ENCODE measurements at places on chromosomes 7 and 10.

DNA sequence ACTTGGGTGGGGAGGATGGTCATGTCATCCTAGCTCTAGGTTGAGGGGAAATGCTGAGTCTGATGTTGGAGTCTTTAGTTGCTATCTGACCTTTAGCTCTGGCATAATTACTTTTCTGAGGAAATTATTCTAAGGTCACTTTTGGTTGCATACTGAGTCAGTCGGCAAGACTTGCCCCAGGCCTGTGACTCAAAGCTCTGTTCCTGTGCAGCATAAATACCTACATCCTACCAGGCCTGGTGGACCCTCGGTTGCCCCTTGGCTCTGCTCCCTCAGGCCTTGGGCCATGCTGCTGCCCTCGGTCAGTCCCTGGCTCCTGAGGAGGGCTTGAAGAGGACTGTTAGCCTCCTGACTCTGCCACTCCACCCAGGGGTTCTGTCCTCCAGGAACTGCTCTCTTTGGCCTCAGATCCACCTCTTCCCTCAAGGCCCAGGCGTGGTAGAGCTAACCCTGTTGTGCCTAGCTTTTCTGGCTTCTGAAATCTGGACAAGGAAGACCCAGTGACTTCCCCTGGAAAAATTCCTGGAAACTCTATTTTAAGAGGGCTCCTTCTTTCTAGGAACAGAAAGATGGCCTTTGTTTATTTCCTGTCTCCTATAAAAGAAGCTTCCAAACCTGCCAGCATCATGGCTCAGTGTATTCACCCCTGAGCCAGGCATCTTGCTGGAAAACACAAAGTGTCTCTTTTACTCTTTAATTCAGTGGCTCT is 71.2 kb downstream of the TMEM178B start:
- no peak for DNase-seq

- no peak for DNase-seq
These were observed 12.8 kb downstream of the ZMIZ2 start for GRCh38 chr7:44761207-44762161.

DNA sequence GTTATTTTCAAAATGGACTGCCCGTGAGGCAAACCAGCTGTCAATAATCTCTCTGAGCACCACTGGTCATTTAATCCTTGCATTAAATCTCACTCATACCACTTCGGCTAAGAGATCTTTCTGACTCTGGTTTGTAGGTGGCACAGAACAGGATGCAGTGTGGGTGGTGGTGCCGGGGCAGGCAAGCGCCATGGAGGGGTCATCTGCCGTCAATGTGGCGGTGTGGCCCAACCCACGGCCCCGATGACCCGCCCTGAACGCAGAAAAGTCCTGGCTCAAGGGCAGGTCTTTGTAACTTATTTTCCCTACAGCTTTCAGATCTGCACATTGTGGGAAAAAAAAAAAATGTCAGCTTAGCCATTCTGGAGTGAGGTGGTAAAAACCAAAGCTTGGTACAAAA is 73.2 kb upstream of the MGMT start:
- DNase-seq, result no peak

DNA sequence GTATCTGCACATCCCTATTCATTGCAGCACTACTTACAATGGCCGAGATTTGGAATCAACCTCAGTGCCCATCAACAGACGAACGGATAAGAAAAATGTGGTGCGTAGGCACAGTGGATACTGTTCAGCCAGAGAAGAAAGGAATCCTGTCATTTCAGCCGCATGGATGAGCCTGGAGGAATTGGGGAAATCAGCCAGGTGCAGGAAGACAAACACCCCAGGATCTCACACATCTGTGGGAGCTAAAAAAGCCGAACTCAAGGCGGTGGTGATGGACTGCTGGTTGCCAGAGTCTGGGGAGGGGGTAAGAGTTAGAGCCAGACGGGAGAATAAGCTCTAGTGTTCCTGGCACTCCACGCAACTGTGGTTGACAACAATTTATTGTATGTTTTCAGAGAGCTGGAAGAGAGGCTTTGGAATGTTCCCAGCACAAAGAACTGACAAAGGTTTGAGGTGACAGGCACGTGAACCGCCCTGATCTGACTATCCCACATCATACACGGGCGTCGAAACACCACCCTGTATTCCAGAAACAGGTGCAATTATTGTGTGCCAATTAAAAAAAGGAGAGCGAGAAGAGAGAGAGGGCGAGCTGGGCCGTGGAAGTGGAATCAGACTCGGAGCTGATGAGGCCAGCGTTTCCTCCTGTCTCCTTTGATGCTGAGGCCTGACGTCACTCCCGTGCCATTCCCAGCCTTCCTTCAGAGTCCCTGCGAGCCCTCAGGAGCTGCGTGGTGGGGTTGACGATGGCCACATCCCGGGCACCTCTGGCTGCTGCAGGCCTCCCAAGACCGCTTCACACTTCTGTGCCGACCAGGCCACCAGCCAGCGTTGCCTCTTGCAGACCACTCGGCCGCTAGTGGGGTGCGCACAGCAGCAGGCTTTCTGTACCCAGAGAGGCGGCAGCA is 189.5 kb downstream of the DNAJB6 start:
- DNase-seq, result no peak

- DNase-seq, result no peak
These were observed 745.4 kb downstream of the PHTF2 start for GRCh38 chr7:78543976-78544375.

- no peak for DNase-seq
These were observed 38.2 kb upstream of the CUX1 start for GRCh38 chr7:101779267-101779666.

DNA sequence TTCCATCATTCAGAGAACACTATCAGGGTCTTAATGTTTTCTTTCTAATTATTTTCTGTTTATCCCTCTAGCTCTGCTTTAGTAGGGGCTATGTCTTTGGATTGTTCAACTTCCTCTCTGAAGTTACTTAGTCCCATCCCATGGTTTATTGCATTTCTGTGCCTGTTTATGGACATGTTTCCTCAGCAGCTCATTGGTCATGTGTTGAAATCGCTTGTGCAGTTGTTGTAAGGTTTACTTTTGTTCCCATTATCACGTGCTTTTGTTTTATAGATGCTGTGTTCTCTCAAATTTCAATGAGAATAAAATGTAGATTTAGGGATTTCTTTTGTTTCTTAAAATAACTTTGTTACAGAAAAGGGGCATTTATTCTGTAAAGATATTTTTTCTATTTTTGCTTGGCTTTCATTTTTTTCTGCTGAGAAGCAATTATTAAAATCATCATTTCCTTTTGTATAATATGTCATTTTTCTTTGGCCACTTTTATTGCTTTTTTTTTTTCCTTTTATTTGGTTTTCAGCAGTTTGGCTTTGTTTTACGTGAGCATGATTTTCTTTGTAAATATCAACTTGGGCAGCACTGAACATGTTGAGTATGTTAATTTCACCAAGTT is 110.9 kb downstream of the CCDC7 start:
- DNase-seq, result no peak

- no peak for DNase-seq
These were observed 266.0 kb downstream of the RNLS start for GRCh38 chr10:88317099-88317498.

DNA sequence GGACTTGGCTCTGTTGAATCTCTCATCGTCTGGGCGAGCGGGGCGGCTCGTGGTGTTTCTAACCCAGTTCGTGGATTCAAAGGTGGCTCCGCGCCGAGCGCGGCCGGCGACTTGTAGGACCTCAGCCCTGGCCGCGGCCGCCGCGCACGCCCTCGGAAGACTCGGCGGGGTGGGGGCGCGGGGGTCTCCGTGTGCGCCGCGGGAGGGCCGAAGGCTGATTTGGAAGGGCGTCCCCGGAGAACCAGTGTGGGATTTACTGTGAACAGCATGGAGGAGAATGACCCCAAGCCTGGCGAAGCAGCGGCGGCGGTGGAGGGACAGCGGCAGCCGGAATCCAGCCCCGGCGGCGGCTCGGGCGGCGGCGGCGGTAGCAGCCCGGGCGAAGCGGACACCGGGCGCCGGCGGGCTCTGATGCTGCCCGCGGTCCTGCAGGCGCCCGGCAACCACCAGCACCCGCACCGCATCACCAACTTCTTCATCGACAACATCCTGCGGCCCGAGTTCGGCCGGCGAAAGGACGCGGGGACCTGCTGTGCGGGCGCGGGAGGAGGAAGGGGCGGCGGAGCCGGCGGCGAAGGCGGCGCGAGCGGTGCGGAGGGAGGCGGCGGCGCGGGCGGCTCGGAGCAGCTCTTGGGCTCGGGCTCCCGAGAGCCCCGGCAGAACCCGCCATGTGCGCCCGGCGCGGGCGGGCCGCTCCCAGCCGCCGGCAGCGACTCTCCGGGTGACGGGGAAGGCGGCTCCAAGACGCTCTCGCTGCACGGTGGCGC is at the start of gene EN2:
Gene EN2, plus strand, starts transcription at position 19 of the 767 bp plus-strand sequence. Its CDS starts 249 bp downstream, at position 268.
- no peak for DNase-seq

- no peak for DNase-seq
These were observed at the start of gene PTPRE for GRCh38 chr10:127906548-127907377. TSS of gene PTPRE (plus strand) at chr10:127907103. CDS start at chr10:128040882, 133,779 bp downstream.

- no peak for DNase-seq
These were observed 19.7 kb downstream of the ADCY1 start for GRCh38 chr7:45593877-45594276.

DNA sequence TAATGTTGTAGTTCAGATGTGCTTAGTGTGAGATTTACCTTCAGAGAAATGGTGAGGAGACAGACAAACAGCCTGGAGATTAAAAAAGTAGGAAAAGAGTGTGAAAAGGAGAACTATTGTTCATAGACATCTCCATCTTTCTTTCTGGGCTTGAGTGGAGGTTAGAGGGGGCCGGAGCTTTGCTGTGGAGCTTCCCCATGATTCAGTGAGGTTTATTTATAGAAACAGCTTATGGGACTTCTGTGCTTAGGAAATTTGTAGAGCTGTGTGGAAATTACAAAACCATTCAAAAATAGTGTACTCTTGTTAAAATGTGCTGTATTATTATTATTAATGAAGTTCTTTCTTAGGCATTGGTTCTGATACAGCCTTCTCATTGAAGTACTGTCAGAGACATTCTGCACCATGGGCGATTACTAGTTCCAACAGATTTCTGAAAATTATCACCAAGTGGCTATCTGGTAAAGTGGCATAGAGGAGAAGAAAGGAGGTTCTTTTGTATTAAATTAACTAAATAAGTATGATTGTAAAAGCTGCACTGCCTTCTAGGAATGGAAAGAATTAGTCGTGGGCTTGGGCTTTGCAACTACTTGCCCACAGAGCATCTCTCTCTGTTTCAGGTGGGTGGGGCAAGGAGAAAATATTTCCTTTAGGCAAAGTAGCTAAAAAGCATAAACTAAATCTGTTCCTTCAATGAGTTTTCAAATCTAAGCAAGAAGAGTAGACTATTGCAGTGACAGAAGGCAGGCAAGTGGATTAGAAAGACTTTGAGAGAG is 8.7 kb upstream of the TCAF1 start:
- DNase-seq, result no peak

DNA sequence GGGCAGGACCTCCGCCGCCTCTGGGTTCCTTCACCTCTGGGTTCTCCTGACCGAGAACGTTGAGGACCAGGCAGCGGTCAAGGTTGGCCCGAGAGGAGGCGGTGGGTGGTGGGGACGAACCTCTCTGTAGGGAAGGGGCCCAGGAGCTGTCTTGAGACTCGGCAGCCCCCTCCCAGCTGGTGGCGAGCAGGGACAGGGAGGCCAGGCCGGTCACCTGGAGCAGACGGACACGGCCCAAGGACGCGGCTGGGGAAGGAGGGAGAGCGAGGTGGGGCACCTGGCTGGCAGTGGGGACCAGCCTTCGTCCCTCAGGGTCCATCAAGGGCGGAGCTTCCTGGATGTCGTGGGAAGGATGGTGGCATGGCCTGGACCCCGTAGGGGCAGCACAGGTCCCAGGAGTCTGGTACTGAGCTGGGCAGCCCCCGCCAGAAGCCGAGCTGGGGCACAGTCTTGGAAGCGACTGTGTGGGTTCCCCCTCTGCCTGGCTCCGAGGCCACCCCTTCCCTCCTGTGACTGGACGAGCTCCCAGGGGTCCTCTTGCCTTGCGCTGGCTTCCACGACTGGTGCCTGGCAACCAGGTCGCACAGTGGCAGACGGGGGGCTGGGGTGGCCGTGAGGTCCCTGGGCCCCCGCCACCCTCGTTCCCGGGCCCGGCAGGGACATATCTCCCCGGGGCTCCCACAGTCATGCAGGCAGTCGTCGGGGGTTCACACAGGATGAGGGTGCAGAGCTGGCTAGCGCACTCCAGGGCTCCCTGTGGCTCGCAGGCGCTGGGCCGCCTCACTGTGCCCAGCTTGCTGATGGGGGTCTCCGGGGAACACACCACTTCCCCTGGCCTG is 89.9 kb downstream of the DNAJB6 start:
- no peak for DNase-seq

- peak; percentile 48 for DNase-seq
These were observed 128.4 kb downstream of the ELMO1 start for GRCh38 chr7:37320140-37320847.

All from hippocampal formation (tissue), 2 donors.